ENCODE measurements at places on chromosomes 13 and 19.

- DNase-seq: no peak
Observed at GRCh38 chr13:76160961-76161925, 525.1 kb downstream of the LMO7 start.

DNA sequence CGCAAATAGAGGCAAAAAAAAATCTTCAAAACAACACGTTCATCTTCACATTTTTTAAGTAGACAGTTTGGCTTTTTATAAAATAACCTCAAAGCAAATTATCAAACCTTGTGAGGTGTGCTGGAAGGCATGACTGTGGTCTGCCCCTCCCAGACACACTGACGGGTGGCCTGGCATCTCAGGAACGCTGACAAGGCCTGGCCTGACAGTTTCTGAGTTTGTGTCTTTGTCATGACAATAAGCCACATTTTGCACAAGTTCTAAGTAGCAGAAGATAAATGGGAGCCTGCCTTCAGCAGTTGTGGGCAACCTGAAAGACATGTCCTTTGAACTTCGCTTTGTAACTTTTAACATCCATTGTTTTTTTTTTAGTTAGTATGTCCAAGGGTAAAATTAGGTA lies 38.5 kb downstream of the SOX21 start:
- no peak for DNase-seq

GRCh38 chr13:46522748-46523030 lies 30.3 kb upstream of the LRCH1 start:
- no peak for DNase-seq

DNA sequence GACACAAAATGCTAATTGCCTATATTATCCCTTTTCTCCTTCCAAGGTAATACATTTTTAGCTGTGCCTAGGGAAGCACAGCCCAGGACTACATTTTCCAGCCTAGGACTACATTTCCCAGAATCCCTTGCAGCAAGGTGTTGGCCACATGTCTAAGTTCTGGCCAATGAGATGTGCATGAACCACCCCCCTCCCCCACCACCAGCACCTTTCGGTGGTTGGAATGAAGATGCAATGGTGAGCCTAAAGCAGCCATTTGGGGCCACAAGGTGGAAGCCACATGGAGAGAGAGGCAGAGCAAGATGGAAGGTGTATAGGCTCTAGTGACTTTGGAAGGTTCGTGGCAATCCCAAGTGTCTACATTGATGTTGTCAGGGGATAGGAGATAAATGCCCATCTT lies 16.2 kb downstream of the UNC13A start:
- peak; percentile 29 for DNase-seq

DNA sequence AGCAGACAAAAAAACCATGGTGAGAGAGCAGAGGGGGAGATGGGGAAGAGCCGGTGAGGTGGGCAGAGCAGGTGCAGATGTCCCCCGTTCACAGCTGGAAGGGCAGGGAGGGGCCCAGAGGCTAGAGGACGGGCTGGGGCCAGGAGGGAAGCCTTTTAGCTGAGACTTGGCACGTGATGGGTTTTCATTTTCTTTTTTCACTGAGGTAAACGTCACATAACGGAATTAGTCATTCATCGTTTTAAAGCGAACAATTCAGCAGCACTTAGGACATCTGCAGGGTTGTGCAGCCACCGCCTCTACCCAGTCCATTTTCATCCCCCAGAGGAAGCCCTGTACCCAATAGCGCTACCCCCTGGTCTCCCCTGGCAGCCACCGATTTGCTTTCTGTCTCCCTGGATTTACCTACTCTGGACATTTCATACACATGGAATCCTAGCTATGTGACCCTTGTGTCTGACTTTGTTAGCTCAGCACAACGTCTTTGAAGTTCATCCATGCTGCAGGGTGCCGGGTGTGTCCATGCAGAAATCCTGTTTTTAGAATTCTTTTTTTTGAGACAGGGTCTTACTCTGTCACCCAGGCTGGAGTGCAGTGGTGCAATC lies 16.0 kb upstream of the EMC10 start:
- peak; percentile 69 for DNase-seq

DNA sequence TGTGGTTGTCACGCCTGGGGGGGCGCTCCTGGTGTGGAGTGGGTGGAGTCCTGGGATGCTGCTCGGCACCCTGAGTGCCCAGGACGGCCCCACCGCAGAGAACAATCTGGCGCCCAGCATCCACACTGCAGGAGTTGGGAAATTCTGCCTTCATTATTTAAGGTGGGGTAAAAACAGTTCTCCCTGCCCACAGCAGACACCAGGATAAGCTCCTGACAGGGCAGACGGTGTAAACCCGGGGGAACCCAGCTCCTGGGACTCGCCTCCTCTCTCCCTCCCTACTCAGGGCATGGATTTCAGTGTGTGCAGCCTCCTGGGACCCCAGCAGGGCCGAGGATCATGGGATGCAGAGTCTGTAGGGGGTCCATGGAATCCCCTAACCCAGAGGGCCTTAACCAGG lies 7.7 kb upstream of the WDR18 start:
- DNase-seq: no peak

DNA sequence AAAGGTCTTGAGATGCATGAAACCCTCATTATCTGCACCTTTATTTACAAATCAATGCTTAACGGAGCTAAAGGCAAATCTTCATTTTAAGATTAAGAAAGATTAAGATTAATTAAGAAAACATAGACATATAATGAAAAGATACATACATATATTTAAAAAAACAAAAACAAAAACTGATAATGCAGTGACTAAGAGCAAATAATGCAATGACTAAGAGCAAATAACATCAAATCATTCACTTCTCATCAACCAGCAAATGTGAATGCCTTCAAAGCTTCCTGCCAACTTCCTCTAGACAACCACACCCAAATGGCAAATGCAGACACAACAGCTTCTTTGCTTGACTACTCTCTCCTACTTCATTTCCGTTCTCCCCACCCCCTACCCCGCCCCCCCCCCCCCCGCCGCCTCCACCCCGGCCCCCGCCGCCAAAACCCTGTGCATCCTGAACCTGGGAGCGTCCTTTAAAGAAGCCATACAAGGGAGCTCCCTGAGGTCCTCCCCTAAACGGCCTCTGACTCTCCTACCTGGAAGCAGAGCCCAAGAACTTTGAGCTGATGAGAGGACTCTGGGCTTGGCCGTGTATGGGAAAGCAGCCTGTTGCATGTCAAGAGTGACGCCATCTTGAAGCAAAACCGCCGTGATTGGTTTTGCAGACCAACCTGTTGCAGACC lies 24.5 kb downstream of the TEX101 start:
- no peak for DNase-seq

DNA sequence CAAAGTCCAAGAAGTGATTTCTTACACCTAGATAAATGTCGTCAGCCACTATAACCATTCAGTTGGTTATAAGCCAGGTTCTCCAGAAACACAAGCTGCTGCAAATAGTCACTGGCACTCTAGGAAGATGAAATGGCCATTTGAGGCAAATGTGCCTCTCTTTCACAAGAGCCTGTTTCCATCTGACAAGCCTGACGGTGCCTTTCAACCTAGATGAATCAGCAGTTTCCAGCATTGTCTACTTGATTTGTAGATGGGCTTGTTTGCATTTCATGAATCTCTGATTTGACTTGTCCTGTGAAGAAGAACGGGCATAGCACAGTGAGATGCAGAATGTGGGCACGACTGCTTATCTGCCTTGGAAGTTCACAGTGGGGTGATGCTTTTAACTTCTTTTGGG lies 327.2 kb downstream of the LMO7 start:
- no peak for DNase-seq

GRCh38 chr19:48311384-48311783 lies 14.0 kb upstream of the EMP3 start:
- no peak for DNase-seq

DNA sequence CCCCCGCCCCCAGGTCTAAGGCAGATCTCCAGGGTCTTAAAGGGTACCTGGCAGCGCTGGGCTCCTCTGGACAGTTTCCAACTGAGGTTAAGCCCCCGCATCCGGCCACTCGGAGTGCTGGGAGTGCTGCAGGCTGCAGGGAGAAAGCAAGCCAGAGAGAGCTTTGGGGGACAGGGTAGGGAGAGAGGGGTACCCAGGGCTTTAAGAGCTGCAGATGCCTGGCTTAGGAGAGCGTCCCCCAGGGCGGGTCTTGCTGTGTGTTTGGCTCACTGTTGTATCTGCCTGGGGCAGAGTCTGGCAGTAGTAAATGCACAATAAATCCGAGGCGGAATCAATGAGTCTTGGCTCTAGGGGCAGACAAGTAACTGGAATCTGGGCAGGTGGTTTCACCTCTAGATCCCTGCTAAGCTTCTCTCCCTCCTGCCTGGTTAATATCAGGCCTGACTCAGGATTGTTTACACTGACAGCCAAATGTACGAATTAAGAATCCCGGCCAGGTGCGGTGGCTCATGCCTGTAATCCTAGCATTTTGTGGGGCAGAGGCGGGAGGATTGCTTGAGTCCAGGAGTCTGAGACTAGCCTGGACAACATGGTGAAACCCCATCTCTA lies 798 bp upstream of the COX6B2 start:
- DNase-seq: no peak

- DNase-seq: no peak
Observed at GRCh38 chr13:37716420-37717195, 118.0 kb upstream of the POSTN start.

DNA sequence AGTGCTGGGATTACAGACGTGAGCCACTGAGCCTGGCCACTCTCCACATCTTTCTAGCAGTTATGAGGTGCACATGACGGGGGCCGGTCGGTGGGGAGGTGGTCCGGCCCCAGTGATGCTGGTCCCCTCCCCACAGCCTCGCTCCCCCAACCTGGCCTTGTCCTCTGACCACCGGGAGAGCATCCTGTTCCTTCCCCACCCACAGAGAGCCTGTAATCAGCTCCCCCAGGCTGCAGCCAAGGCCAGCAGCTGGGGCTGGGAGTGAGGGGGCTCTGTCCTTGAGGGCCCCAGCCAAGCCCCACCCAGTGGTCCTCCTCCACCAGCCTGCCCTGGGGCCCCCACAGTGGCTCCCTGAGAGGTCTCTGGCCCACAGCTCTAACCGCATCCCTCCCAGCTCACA lies 3.0 kb upstream of the INSL3 start:
- DNase-seq: no peak

DNA sequence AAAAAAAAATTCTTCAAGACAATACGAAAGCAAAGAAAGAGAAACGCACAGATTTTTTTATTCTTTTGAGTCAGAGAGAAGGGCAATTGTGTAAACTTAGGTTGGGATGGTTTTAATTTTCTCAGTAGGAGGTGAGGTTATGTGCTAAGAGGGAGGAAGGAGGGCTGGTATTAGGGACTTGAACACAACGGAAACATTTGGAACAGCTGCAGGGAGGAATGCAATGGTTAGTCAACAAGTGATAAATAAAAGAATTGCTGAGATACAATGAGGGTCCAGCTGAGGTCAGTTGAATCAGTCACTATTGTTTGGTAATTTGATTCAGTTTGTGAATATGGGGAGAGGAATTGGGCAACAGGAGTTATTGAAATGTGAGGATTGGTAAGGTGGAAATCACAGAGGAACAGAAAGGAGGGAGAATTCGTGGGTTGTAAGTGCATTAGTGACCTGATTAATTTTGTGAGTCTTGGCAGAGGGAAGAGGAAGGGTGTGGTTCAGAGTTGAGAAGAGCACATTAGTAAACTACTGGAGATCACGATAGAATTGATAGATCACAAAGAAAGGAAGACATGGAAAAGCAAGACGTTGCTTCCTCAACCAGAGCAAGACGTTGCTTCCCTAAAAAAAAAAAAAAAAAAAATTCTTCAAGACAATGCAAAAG lies 499.5 kb upstream of the SPRY2 start:
- no peak for DNase-seq

- DNase-seq: no peak
Observed at GRCh38 chr19:31518216-31519020, 169.2 kb upstream of the TSHZ3 start.

DNA sequence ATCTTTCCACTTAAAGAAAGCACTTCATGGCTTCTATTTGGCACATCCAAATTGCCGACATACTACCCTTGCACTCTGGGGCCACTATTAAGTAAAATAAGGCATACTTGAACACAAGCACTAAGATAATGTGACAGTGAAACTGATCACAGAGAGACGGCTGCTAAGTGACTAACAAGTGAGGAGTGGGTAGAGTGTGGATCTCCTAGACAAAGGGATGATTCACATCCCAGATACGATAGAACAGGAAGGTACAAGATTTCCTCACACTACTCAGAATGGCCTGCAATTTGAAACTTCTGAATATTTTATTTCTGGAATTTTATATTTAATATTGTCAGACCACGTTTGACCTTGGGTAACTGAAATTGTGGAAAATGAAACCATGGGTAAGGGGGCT lies 1721.8 kb upstream of the SPRY2 start:
- no peak for DNase-seq

DNA sequence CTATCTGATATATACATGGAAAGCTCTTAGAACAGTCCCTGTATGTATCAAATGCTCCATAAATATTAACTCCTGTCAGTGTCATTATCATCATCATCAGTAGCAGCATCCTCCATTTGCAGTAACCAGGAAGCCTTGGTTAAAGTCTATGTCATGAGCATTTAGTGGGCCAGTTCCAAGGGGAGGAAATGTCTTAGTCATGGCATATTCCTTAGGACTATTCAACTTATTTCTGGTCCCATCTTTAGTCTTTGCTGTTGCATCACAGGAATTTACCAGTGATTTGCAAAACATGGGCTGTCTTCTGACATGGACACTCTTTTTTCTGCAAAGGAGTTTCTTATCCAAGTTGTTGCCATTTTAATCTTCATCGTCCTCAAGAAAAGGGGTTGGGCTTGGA lies 98.4 kb downstream of the WDFY2 start:
- no peak for DNase-seq
